ENCODE measurements at places on chromosomes 11 and 22.

DNA sequence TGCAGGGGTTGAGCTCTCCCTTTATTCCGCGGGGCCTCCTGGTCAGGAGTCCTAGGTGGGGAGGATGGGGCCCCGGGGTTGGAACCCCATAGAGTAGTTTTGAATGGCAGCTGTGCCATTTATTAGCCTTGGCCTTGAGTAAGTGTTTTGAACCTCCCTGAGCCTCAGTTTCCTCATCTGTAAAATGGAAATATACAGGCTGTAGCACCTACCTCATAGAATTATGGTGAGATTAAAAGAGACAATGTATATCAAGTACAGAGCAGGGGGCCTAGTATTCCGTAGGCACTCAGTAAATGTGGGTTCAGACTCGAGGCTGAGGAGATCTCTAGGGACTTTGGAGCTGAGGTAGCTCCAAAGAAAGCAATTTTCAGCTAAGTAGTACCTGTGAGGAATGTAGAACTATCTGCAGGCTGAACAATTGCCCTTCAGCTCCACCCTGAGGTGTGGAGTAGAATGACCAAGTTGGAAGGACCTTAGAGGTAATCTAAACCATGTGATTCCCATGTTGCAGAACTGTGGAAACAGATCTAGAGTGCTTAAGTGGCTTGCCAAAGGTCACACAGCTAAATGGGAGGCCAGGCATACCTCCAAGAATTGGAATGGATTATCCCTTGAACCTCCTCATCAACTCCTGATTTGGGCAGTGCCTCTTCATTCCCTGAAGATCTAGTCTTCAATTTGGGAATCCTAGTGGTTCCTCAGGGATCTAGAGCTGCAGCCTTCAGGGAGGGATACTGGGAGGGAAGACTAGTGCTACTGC lies 682 bp downstream of the PGAP2 start:
- no peak for DNase-seq

- no peak for DNase-seq
These were observed 85.9 kb upstream of the LDLRAD3 start for GRCh38 chr11:35857922-35858321.

DNA sequence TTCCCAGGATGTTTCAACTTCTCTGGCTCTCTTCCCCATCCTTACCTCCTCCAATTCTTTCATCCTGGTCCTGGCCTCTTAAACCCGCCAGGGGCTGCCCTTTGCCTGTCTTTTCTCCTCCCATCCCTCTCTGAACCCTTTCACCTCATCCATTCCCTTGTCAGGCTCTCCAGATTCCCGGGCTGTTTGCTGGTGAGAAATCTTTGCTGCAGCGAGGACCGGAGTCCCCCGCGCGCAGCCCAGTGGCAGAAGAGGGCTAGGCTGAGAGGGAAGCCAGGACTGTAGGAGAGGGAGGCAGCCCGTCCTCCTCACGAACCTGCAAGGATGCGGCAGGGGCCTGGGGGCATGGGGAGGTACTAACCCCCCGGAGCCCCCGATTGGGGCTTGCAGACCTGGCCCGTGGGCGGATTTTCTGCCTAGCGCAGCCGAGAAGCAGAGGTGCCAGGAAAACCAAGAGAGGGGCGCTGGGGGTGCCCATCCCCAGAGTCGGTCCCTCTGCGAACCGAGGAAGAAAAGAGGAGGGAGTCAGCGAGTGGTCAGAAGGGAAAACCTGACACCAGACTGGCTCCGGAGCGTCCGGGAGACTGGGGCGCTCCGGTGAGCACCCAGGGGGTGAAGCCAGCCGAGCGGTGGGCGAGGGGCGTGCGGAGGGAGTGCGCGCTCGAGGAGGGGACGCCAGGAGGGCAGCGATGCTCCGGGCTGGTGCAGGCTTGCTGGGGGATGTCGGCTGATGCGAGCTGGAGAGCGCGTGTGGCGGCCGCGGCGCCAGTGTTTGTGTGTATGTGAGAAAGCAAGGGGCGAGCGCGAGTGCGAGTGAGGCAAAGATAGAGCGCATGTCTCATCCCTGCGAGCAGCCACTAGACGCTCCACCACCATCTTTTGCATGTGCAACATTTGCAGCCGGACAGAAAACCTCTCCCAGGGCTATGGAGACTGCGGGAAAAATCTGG lies at the start of gene GRIA4:
Gene GRIA4 (plus strand): TSS at position 242 of the 950 bp plus-strand sequence. CDS start 925 bp downstream, outside the sequence.
- DNase-seq = peak; percentile 53

DNA sequence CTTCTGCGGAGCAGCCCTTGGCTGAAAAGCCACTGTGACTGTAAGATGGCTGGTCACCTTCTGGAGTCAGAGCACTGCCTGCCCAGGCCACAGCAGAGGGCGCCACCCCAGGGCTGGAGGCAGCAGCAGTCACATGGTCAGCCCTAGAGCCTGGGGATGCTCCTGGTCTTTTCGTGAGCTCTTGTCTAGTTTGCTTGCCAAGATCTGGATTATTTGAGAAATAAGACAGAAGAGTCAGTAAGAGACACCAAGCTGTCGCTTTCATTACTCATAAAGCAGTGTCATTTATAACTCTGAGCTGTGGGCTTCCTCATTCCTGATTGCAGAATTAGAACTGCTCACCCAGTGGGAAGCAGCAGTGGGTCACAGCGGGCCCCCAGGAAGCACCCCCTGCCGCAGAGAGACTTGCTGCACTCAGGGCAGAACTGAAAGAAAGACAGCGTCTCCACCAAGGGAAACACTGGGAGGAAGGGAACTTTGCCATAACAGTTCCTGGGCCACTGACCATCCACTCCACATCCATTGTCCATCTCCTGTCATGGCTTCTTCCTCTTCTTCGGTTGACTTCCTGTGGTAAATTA lies 56.7 kb downstream of the PPP6R2 start:
- DNase-seq = peak; percentile 22

DNA sequence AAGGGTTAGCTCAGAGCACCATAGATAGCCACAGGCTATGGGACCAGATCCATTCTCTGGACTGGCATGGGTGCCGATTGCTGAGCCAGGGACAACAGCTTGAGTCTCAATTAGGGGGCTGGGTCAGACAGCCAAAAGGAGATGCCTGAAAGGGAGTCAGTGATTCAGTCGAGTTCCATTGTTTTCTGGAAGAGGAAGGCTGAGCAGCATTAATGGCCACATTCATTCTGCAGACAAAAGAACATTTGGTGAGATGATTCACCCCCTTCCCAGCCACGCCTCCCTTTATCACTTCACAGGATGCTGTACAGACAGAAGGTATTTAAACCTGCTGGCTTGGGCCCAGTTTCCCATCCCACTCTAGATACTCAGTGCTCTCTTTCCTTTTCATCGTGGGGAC lies 131.9 kb downstream of the ADAMTS15 start:
- DNase-seq = peak; percentile 94
